Left lung (tissue), 14 donors: ENCODE measurements at places on chromosomes 2 and 18.

DNA sequence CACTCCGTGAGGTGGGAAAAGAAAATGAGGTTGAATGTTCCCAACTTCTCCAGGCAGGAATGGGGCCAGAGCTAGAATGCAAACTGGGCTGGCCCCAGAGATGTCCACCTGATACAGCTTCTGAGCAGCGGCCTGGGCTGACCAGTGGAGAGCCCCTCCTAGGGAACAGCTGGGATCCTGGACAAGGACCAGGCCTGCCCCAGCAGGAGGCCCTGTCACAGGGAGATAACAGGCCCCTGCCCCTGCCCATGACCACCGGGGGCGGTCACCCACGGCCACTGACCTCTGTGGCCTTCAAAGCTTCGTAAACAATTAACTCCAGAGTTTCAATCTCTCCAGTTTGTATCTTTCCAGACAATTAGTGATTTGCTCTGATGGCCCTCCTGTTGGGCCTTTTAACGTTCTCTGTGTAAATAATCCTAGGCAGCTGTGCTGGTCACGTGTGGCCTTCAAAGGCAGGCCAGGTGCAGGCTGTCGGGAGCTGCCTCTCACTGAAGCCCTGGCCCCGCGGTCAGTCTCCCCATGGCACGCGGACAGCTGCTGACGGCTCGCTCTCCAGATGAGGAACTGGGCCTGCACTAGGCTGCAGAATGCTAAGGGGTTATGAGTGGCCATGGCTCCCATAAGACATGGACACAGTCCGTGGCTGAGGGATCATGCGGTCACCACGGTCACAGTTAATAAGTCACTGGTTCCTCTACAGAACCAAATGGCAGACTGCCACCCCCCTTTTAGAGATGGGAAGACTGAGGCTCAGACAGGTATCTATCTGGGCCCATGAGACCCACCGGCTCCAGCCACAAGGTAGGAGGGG is 9.2 kb downstream of the HS6ST1 start:
- DNase-seq = peak; percentile 70

- DNase-seq = no peak
Observed at GRCh38 chr2:68045342-68045741, 17.5 kb downstream of the C1D start.

- DNase-seq = no peak
Observed at GRCh38 chr18:36321658-36322407, 24.3 kb downstream of the FHOD3 start.

DNA sequence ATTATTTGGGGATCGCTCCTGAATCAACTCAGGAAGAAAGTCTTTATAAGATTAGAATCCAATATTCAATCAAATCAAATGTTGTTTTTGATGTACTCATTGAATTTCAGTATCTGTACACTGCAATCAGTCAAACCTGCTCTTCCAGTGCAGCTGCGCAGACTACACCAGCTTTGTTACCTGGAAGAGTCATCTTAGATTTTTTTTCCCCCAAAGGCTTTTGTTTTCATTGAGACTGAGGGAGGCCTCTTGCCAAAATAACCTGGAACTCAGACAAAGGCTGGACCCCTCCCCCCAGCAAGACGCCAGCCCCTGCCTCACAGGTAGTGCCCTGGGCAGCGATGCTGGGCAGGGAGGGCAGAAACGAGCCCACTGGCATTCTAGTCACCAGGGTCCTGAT is 74.8 kb downstream of the ARHGEF4 start:
- DNase-seq = no peak

DNA sequence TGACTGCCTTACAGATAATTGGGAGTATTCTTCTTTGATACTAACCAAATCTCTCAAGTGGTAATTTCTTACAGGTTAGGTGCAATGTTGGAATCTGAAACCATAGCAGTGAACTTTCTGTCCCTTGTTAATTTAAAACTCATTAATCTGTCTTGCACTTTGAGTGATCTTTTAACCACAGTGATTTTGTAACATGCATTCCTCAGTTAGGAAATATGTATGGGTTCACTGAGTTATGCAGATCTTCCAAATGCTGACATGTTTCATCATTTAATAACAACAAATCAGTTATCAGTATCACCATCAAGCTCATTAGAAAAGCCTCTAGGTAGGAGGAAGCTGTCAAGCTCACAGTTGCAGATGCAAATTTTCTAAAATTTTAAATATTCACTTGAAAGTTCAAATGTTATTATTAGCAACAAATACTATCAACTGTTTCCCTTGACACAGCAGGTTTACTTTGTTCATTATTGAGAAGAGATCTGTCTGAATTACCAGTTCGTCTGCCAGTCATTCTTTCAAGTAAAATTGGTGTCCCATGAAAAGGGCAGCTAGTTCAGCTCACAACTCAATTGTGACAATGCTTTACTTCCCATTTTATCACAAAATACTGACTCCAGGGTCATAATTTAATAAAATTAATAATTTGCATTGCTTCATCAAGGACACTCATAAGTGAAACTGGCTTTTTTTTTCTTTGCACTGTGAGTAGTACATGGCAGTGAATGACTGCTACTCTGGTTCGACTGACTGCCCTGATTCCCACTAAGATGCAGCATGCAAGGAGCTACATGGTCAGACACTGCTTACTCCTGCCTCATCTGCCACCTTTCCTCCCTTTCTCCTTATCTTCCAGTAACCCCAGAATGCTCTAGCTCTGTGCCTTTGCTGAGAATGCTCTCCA is 31.6 kb downstream of the SUCLG1 start:
- DNase-seq = no peak

- DNase-seq = no peak
Observed at GRCh38 chr2:236840857-236841256, 244.8 kb upstream of the COPS8 start.

DNA sequence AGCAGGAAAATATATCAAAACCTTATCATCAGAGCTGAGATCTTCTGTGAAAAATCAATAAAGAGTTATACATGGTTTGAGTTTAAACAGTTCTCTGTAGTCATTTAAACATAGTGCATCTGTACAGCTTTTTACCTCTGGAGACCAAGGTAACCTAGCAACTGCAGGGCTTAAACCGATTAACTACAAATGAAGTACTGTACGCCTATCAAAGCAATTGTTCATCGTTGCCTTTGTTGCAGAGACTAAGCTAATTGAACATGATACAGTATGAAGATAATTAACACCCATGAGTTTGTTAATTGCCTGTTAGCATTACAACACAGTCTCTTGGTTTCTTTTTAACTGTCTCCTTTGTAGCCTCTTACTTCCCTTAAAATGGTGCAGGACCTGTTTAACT is 147.9 kb downstream of the LNPK start:
- DNase-seq = no peak

DNA sequence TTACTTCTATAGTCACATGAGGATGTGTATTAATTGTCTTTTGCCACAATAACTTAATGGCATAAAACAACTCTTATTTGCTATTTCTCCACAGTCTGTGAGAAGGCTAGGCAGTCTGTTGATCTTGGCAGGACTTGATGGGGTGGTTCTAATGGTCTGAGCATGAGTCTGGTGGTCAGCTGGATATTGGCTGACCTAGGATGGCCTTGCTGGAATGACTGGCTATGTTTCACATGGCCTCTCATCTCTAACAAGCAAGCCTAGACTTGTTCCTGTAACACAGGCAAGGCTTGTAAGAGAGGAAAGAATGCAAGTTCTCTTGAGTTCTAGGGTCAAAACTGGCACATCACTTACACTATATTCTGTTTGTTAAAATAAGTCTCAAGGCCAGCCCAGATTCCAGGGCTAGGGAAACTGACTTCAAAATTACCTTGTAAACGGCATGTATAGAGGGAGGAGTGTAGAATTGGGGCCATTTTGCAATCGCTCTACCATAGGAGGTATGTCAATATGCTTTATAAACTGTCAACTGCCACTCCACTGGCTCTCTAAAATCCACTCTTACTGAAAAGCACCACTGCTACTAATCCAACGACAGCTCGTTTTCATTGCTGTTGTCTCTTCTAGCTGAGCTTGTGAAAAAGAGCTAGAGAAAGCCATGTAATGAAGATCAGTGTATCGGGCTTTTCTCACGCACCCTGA is 325.0 kb upstream of the PKDCC start:
- DNase-seq = no peak

- no peak for DNase-seq
Observed at GRCh38 chr18:39842366-39842914, 2112.6 kb upstream of the PIK3C3 start.

DNA sequence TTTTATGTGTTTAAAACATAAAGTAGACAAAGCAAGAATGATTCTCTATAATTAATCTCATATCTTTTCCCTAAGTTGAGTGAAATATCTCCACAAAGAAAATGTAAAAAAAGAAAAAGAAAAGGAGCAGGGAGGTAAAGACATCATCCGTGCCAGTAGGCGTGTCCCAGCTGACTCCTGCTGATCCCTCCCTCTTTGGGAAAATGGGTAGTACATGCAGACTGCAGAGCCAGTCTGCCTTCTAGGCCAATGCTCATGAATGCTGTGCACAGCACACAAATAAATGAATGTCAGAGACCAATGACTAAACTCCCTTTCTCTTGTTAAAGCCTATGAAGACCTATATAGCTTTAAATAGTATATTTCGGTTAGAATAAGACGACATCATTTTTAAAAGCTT is 64.7 kb downstream of the RAPH1 start:
- no peak for DNase-seq

DNA sequence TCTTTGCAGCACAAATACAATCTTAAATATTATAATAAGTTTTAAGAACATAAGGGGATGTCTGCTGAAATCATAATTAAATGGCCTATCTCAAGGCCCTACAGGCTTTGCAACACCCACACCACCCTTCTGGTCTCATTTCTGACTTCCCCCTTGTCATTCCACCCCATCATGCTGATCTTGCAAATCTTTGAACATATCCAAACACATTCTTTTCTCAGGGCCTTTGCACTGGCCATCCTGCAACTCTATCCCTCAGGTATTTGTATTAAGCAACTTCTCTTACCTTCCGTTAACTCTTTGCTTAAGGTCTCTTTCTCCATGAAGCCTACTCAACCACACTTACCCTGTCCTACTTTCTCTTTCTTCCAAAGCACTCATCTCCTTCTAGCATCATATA is 51.8 kb upstream of the CCDC150 start:
- no peak for DNase-seq

DNA sequence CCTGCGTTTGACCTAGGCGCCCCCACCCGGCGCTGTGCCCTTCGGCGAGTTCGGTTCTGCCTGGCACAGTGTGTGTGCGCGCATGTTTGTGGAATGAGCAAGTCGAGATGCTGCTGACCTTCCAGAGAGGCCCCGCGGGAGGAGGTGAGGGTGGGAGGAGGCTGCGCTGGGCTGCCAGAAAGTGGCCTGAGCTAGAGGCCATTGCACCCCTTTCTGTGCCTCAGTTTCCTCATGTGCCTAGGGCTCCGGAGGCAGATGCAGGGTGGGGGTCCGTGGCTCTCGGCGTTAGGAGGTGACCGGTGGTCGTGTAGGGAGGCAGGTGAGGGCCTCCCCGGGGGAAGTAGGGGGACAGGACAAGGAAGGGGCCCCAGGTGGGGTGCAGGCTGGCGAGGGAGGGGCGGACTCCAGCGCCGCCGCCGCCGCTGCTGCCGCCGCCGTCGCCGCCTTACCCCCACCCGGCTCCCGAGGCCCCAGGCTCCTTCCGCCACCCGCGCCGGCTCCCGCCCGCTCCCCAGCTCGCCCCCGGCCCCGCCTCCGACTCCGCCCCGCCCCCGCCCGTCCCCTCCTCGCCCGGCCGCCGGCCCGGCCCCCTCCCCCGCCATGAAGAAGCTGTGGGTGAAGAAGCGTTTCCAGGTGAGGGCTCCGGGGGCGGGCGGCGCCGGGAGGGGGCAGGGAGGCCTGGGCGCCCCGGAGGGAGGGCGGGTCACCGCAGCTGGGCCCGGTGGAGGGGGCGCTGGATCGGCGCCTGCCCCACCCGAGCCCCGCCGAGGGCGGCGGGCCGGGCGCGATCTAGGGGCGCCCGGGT is 7.0 kb downstream of the SPEG start:
- no peak for DNase-seq

- DNase-seq = peak; percentile 45
Observed at GRCh38 chr2:68715353-68716041, 19.1 kb upstream of the ARHGAP25 start.
